Left renal cortex interstitium (tissue), 4 donors: ENCODE measurements at places on chromosomes 6 and 20.

DNA sequence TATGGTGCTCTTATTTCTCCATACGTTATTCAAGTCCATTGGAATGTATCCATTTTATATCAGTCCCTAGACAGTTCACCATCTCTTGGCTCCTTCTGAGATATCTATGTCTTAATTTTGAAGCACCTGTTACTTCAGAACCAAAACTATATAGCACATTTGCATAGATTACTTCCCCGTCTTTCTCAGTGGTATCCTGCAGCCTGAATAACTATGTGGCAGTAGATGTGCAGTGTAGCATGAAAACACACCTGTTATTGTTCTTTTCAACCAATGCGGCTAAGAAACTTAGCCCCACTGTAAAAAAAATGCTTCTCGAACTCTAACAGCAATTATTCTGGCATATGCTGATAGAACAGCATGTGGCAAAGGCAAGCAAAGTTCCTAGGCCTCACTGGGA lies 1184.4 kb upstream of the ADGRB3 start:
- DNase-seq: no peak

DNA sequence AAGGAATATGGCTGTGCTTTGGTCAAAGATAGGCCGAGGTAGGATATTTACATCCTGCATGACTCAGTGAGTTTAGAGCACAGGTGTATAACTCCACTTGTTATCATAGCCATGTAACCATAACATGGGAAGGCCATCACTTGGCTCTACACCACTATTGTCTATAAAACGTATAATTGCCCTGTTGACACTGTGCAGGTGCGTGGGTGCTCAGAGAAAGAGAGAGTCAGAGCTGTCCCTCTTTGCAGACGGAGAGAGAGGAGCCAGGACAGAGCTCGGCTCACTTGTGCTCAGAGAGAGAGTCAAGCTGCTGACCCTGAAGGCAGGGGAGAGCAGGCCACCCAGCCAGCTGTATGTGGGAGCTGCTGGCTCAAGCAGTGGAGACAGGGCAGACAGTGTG lies 46.0 kb downstream of the OR2B6 start:
- no peak for DNase-seq

DNA sequence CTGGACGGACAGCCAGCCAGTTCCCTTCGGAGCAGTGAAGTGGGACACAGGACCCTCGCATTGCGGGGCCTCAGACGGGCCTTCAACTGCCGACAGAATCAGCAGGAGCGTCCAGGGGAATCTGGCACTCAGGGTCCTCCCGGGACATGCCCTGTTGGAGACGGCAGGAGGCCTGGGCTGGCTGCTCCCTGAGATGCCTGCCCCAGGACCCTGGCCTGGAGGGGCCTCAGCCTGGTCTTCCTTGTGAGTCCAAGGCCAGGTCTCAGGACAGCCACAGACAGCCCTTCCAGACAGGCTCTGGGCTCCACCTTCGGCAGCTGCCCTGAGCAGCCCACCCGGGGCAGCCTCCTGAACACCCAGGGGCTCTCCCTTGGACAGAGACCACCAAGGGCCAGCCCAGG lies 14.6 kb upstream of the HELZ2 start:
- no peak for DNase-seq

- DNase-seq: no peak
These were observed 15.2 kb downstream of the COL19A1 start for GRCh38 chr6:69881322-69882151.
